Fibroblast of lung (primary cell): ENCODE measurements at places on chromosomes 5 and 9. TPM values are rescaled to one million over a fixed set of nuclear protein-coding genes. Genes with fewer than 3 reads are reported as not detected.

GRCh38 chr5:171961117-171961516 lies 45.3 kb downstream of the FBXW11 start:
- no peak for DNase-seq
- peaks cover 11% of the 10 kb centered on the region for H3K4me1 ChIP-seq
- H3K36me3 ChIP-seq, result no peaks in the 10 kb centered on the region

- H3K27ac ChIP-seq, result no peak overlapping the region
- H3K4me3 ChIP-seq, result no peak overlapping the region
- H3K36me3 ChIP-seq, result no peaks in the 10 kb centered on the region
- H3K27me3 ChIP-seq, result no peaks in the 10 kb centered on the region
Observed at GRCh38 chr5:160627921-160628618, 206.4 kb downstream of the PTTG1 start.

DNA sequence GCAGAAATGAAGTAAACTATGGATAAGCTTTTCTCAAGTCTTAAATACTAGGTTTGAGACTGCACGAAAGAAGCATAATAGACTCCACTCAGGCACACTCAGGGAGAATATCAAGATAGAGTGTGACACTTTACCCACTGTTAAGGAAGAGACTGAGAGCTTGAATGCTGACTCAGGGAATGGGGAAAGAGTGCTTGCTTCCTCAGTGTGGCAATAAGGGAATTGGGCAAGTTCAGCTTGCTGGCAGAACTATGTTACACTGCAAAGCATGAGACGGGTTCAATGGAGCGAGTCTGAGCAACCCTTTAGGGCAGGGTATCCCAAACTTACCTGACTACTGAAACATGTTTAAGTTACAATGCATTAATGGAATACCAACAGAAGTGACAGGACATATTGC lies 237.7 kb upstream of the MEF2C start:
- no peaks in the 10 kb centered on the region for H3K36me3 ChIP-seq
- H3K4me3 ChIP-seq, result no peak overlapping the region
- no peaks in the 10 kb centered on the region for H3K27me3 ChIP-seq
- no peak for DNase-seq
- no peaks in the 10 kb centered on the region for H3K4me1 ChIP-seq

DNA sequence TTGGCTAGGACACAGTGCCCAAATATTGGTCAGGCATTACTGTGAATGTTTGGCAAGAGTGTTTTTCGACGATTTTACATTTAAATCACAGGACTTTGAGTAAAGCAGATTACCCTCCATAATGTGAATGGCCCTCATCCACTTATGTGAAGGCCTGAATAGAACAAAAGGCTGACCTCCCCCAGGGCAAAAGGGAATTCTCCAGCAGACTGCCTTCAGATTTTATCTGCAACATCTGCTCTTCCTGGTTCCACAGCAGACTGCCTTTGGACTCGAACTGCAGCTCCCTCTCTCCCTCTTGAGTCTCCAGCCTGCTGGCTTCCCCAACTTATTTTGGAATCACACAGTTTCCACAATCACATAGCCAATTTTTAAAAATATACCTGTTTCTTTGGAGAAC lies 7.1 kb upstream of the TMEM215 start:
- H3K27me3 ChIP-seq, result no peaks in the 10 kb centered on the region
- H3K27ac ChIP-seq, result no peak overlapping the region
- no peaks in the 10 kb centered on the region for H3K36me3 ChIP-seq
- DNase-seq, result no peak

- H3K27me3 ChIP-seq, result no peaks in the 10 kb centered on the region
- H3K36me3 ChIP-seq, result no peaks in the 10 kb centered on the region
- H3K27ac ChIP-seq, result no peak overlapping the region
- no peak overlapping the region for H3K4me3 ChIP-seq
- DNase-seq, result peak; percentile 38
- H3K4me1 ChIP-seq, result no peaks in the 10 kb centered on the region
Observed at GRCh38 chr5:156595132-156595787, 254.8 kb upstream of the PPP1R2B start.

- peaks cover 9% of the 10 kb centered on the region for H3K27me3 ChIP-seq
- DNase-seq, result no peak
- H3K4me3 ChIP-seq, result no peak overlapping the region
- H3K36me3 ChIP-seq, result no peaks in the 10 kb centered on the region
- H3K4me1 ChIP-seq, result no peaks in the 10 kb centered on the region
Observed at GRCh38 chr5:114056185-114056538, 305.7 kb upstream of the KCNN2 start.

DNA sequence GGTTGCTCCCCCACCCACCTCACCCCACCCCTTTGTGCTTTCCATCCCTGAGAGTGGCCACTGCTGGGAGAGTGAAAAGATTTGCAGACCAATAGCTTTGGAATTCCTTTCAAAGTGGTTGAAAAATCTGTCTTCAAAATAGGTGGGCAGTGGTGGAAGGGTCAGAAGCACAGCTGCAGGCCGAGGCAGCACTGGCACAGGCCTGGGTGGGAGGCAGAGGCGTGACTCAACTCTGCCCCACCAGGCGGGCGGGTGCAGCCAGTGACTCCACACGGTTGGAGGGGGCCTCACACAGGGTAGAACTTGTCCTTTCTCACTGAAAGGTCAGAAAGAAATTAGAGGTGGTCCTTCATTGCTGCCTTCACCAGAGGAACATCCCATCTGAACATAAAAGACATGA lies 214.9 kb upstream of the TBCA start:
- H3K27me3 ChIP-seq, result no peaks in the 10 kb centered on the region
- H3K27ac ChIP-seq, result no peak overlapping the region
- H3K4me3 ChIP-seq, result no peak overlapping the region
- DNase-seq, result no peak

DNA sequence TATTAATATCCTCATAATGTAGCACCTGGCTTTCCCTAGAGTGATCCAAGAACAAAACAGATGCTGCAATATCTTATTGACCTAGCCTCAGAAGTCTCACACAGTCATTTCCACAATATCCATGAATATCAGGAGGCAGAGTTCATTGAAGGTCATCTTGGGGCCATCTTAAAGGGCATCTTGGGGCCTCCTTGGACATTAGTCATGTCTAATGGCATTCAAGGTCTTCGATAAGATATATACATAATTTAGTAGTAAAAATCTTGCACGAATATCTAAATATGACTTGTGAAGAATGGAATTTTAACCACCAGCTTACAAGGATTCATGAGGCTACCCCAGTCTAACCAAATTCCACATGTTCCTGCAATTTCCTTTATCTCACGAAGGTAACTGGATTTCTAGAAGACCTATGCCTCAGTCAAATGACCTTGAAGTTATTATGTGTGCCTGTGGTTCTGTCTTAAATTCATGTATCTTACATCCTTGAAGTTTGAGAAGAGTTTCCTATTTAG lies 163.6 kb upstream of the SPEF2 start:
- DNase-seq, result no peak
- no peaks in the 10 kb centered on the region for H3K27me3 ChIP-seq
- H3K4me3 ChIP-seq, result no peak overlapping the region
- no peak overlapping the region for H3K27ac ChIP-seq

DNA sequence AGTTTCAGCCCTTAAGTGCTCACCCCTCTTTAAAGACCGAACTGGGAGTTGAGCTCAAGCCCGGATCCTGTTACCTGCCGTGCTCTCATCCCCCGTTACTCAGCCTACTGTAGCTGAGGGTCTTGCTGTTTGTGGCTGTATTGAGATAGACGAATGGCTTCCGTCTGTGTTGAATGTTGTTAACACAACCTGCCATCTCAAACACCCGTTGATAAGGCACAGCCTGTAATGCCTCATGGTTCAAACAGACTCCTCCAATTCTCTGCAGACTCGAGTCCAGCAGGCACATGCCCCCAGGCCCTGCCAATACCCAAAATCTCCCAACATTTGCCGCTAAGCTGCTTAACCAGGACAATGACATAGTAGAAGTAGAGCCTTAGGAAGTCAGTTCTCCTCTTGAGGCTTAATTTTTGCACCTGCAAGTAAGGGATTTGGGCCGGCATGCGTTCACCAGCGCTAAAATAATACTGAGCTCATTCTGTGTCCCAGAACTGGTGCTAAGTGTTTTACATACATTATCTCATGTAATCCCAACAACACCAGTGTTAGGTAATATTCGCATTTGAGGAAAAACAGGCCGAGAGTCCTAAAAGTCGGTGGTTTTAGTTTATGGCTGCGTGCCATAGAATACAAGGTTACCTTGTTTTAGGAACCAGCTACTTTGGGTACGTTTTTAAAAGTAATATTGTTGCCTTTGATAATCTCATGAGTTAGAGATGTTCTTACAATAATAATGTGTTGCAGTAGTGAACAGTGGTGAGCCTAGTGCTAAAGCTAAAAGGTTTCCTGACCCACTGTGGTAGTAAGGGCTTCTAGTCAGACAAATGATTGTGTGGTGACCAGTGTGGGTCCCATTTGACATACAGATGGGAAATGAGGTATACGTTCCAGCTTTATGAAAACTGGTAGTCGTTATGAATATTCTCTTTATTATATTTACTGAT lies 1.5 kb upstream of the RFX3 start:
- H3K27ac ChIP-seq, result peak overlapping the region; percentile 100
- no peak for DNase-seq
- peak overlapping the region; percentile 84 for H3K4me3 ChIP-seq
- no peaks in the 10 kb centered on the region for H3K36me3 ChIP-seq

DNA sequence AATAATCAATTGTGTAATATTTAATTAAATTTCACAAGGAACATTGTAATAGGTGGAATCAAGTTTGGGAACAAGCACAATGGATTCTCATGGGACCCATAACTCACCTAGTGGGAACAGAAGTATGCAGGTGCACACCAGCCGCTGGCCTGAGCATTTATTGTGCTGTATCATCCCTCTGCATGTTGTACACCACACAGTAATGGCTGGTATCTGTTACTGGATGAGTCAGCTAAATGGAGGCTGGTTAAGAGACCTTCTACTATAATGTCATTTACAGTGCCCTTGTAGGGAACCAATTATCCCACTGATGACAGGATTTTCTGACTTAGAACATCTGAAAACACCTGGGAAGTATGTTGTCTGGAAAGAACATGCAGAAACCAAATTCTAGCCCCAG lies 3.2 kb upstream of the MAP3K1 start:
- peak; percentile 6 for DNase-seq
- no peaks in the 10 kb centered on the region for H3K36me3 ChIP-seq
- H3K4me3 ChIP-seq, result no peak overlapping the region

DNA sequence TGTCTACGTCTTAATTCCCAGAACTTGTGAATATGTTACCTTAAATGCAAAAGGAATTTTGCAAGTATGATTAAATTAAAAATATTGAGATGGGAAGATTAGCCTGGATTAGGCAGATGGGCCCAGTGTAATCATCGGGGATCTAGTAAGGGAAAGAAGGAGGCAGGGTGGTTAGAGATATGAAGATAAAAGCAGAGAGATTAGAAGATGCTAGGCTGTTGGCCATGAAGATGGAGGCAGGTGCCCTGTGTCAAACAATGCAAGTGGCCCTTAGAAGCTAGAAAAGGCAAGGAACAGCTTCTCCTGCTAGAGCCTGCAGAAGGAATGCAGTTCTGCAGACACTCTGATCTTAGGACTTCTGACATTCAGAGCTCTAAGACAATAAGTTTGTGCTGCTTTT lies 28.8 kb upstream of the ISOC1 start:
- H3K4me3 ChIP-seq, result no peak overlapping the region
- H3K36me3 ChIP-seq, result no peaks in the 10 kb centered on the region
- H3K4me1 ChIP-seq, result no peaks in the 10 kb centered on the region
- DNase-seq, result no peak

GRCh38 chr9:84832453-84832852 lies 162.9 kb downstream of the NTRK2 start:
- H3K36me3 ChIP-seq, result no peaks in the 10 kb centered on the region
- H3K27ac ChIP-seq, result no peak overlapping the region
- no peak for DNase-seq
- no peaks in the 10 kb centered on the region for H3K27me3 ChIP-seq
- H3K4me1 ChIP-seq, result no peaks in the 10 kb centered on the region

DNA sequence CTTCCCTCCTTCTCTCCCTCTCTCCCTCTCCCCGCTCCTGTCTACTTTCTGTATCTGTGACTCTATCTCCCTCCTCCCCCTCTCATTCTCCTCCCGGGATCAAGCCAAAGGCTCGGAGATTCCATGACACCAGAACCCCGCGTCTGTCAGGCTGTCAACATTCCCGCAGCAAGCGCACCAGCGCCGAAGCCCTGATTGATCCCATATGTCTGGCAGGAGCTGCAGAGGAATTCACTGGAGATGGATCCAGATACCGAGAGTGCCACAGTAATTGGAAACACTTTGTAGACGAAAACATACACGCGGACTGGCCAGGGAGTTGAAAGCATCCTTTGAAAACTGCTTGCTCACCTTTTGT lies 300 bp upstream of the SVEP1 start:
- H3K27me3 ChIP-seq, result no peaks in the 10 kb centered on the region
- peak overlapping the region; percentile 86 for H3K27ac ChIP-seq
- H3K4me3 ChIP-seq, result peak overlapping the region; percentile 84
- peaks cover 2% of the 10 kb centered on the region for H3K4me1 ChIP-seq
- peak; percentile 60 for DNase-seq
- no peaks in the 10 kb centered on the region for H3K36me3 ChIP-seq

DNA sequence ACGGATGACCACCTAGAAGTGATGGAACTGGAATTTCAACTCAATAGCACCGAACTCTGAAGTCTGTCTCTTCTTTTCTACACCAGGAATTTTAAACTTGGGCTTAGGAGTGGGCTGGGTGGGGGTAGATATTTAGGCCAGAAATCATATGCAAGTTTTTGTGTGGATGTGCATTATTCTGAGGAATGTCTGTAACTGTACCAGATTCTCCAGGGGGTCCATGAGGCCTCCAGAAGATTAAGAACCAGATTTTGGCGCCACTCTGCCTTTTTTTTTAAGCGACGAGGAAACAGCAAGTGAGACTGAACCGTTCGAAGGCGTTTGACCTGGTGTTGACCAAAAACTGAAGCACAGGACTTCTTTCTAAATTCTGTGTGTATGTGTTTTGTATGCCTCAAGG lies 88.8 kb upstream of the TTC23L start:
- DNase-seq, result no peak
- peaks cover 3% of the 10 kb centered on the region for H3K4me1 ChIP-seq
- no peaks in the 10 kb centered on the region for H3K36me3 ChIP-seq
- no peak overlapping the region for H3K4me3 ChIP-seq

Gene KCNMB1
- not detected in 2 replicates for total RNA-seq
